ENCODE measurements at places on chromosomes 5 and 9.
A peak's percentile ranks its signal among the peaks of the same experiment; 100 is the strongest.

DNA sequence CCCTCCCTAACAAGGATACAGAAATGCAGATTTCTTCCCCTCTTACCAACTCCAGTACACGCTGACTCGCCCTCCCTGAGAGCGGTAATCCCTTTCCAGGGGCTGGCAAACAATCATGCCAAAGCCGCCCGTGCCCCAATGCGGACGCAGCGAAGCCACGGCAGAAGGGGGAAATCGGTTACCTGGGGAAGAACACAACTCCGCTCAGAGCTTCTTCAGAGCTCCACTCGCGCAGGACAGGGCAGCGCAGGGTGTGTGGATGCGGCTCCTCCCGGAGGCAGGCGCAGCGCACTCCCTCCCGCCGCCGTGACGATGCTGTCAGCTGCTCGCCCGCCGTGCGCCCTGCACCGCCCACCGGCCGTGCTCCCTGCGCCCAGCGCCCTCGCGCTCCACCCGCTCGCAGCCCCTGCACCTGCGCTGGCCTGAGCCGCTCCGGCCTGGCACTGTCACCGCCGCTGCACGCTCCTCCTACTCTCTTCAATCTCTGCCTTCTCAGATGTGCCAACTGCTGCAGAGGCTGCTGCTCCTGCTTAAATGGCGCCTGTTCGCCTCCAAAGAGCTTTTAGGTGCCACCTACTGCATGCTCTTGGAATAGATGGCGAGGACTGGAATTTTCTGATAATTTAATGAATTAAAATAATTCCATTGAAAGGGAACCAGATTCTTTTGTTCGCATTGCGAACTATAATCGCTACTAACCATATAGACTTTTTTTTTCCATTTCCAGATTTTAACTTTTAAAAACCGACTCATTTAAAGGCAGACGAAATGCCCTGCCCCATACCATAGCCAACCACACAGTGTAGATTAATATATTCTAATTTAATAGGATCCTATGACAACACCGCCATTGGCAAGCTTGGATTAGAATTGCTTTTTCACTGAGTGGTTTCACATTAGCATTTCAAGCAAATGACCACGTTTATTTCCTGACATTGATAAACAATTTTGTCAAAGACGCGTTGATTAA lies at the start of gene DIRAS2:
Gene DIRAS2, minus strand, starts transcription at position 255 of the 970 bp plus-strand sequence. CDS start 28,997 bp downstream, outside the sequence.
- peak; percentile 92 for DNase-seq

DNA sequence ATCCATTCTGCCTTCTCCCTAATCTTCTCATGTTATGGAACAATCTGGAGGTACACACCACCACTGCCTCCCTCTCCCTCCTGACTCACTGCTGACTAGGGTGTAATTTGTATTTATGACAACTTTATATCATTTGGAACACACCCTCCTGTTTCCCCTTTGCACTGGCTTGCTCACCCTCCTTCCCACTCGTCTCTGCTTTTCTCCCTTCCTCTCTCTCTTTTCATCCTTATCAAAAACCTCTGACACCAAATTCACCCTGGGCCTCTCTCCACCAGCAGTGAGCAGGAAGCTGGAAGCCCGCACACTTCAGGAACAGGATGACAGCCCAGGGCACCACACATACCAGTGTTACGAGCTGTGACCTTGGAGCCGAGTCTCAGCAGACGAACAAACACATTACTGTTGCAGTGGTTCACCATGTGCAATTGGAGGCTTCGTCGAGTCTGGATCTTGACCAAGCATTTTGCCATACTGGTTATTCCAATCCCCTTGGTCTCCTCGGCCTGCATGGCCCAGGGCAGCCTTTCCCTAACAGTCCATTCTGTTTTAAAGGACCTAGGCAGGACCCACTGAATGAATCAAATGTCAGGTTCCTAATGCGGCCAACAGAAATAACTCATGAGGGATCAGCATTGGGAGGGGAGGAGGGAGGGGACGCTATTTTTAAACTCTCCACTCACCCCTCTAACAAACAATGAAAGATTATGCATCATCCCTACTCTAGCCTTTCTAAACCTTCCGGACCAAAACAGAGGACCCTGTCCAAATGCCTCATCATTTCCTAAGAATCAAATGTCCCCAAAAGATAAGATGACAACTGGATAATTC lies 203.9 kb upstream of the RASEF start:
- no peak for DNase-seq

DNA sequence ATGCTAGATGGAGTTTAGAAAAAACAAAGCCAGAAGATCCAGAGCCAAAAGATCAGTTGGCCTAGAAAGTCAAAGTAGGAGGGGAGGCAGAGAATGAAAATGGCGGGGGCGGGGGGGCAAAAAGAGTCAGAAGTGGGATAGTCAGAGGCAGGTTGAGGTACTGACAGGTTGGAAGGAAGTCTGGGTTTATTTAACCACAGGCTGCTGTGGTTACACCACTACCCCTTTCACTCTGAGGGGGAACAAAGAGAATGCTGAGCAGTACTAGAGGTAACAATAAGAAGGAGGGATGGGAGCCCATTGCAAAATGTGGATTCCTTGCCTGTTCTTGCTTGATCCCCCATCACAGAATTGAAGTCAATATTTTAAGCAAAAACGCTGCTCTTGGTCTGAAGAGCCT lies 111.8 kb downstream of the CAVIN4 start:
- no peak for DNase-seq

GRCh38 chr9:93665128-93665636 lies 88.8 kb downstream of the PHF2 start:
- no peak for DNase-seq

- no peak for DNase-seq
Measured at GRCh38 chr9:11328326-11328725, 715.5 kb upstream of the PTPRD start.
